ENCODE measurements at places on chromosomes 2 and 18.
A peak's percentile ranks its signal among the peaks of the same experiment; 100 is the strongest.

DNA sequence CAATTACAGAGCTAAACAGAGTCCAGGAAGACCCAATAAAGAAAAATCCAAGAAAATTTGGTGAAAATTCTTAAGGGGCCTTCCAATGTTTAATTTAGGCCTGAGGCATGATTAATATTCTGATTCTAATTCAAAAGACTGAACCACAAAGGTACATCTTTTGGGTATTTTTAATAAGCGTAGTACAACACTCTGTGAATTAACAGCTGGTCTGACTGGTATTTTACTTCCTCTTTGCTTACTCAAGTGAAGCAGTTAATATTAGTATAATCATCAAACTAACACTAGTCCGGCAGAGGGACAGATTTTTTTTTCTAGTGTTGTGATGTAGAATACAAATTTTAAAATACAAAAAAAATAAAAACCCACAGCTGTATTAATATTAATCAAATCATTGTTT lies 652.9 kb downstream of the NR4A2 start:
- DNase-seq = no peak

GRCh38 chr2:130756874-130757668 lies 1.7 kb downstream of the AMER3 start:
- no peak for DNase-seq

- no peak for DNase-seq
Observed at GRCh38 chr2:161134547-161135518, 25.4 kb upstream of the TANK start.

- no peak for DNase-seq
Observed at GRCh38 chr2:10535703-10536102, 87.6 kb upstream of the ODC1 start.

GRCh38 chr2:178413472-178414265 lies 37.3 kb downstream of the PRKRA start:
- peak; percentile 46 for DNase-seq

DNA sequence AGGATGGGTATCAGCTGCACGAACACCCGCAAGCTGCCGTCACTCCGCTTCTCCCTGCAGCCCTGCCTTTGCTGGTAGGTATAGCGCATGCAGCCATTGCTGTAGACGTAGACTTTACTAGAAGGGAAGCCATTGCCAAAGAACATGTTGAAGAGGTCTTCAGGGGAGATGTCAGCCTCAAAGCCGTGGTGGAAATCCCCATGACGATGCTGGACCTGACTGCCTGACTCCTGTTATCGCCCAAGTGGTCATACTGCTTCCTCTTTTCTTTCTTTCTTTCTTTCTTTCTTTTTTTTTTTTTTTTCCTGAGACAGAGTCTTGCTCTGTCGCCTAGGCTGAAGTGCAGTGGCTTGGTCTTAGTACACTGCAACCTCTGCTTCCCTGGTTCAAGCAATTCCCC lies 68.7 kb upstream of the SPRED2 start:
- DNase-seq = no peak

GRCh38 chr2:46876741-46877384 lies 38.7 kb downstream of the MCFD2 start:
- DNase-seq = no peak

- no peak for DNase-seq
Observed at GRCh38 chr2:188609321-188610049, 317.8 kb downstream of the GULP1 start.

DNA sequence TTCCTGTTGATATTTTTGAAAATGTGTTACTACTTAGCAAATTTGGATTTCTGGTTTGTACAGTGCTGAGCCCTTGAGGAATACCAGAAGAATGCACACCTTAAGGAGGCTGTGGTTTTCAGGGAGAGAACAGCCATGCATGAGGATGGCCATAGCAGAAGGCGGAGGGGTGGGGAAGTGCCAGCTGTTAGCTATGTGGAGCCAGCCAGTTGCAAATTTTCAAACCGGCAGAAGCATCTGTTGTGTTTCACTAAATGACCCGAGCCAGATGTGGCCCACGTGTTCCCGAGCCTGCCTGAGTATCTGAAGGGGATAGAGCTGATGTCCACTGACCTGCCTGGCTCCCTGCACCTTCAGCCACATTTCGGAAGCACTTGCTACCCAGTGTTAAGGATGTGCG lies 16.4 kb upstream of the RBM44 start:
- DNase-seq = no peak

DNA sequence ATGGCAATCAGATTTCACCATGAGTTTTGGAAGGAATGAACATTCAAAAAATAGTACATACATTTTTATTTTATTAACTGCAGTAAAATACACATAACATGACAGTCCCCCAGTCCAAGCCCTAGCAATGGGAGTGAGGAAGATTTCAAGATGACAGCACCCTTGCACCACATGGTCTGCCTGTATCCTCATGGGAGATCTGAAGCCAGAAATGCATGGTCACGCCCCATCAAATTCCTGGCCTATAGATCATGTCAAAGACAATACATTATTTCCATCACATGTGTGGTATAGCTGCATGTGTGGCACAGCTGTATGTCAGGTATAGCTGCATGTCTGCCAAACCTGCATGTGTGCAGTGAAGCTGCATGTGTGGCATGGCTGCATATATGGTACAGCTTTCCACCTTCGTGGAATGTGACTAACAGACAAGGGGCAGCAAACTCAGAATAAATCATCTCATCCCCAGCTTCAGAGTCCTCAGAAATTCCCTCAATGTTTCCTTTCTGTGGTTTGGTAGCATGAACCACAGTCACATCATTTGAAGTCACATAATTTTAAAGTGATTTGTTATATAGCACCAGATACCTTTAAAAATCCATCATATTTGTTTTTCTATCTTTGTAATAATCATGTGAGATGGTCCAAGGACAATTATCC lies 518.2 kb upstream of the SOX11 start:
- no peak for DNase-seq

DNA sequence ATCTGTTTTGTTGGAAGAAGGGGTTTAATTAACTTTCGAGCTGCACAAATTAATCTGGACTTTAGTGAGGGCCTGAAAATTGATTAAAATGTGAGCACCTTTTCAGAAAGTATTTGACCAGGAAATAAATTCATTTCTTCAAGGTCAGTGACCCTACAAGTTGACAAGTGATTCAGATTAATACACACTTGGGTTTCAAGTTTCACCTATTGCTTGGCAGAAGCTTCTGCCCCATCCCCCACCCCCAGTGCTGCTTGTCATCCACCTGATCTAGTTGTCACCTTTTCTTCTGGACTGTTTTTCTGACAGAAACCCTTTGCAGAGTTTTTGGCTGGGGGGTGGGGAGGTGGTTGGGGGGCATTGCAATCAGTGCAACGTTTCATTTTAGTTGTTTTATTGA lies 46.2 kb downstream of the RPRM start:
- no peak for DNase-seq

DNA sequence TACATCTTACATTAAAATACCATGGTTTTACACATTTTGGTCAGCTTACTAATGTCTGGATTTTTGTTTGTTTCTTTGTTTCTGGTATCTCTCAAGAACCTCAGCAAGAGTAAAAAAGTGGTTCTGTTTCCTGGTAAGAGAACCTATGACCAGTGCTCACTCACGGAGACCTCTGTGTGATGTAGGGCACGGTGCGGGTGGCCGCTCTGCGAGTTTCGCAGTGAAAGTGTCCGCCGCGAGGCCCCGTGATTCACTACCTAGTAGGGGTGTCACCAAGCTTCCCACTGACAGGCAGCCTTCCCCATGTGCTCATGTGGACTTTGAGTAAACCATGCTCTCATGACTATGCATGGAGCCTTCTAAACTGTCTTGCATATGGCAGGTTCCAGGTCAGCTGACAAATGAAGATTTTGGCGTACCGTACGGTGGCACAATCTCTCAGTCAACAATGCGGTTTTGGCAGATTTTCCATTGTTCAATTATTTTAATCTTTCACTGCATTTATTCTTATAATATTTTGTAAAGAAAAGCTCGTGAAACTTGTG lies 137.3 kb downstream of the DCDC2C start:
- no peak for DNase-seq

GRCh38 chr2:102806250-102806837 lies 44.5 kb downstream of the TMEM182 start:
- DNase-seq = no peak

DNA sequence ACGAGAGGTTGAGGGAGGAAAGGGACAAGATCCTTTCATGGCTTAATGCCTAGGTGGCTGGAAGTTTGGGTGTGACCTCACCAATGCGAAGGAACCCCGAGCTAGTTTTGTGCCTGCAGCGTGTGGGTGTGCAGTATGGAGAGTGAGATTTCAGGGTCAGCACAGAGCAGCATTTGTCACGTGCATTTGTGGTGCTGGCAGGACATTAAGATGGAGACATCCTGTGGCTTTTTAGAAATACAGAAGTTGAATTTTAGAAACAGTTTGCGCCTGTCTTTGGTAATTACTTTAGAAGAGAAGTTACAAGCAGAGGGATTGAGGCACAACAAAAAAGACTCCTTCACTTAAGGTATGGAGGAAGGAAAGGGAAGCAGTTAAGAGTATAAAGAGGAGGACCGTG lies 258.2 kb upstream of the THUMPD2 start:
- no peak for DNase-seq

- no peak for DNase-seq
Observed at GRCh38 chr2:20584399-20585358, 66.2 kb downstream of the HS1BP3 start.

GRCh38 chr2:37870829-37871228 lies 54.3 kb upstream of the RMDN2 start:
- DNase-seq = no peak

- DNase-seq = peak; percentile 27
Observed at GRCh38 chr2:96116879-96117533, 635 bp upstream of the ADRA2B start.

DNA sequence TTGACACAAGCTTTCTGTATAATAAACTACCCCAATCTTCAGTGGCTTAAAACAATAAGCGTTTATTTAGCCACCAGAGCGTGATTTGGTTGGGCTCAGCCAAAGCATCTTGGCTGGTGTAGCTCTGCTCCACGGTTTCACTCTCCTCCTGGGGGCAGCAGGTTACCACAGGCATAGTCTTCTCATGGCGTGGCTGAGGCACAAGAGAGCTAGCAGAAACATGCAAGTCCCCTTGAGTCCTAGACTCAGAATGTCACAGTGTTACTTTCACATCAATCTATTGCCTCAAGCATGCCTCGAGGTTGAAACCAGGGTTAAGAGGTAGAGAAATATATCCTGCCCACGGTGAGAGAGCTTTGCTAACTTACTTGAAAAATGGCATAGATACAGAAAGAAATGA lies 19.9 kb upstream of the SLC9A2 start:
- no peak for DNase-seq

- DNase-seq = no peak
Observed at GRCh38 chr18:76892832-76893231, 70.5 kb downstream of the ZNF236 start.

DNA sequence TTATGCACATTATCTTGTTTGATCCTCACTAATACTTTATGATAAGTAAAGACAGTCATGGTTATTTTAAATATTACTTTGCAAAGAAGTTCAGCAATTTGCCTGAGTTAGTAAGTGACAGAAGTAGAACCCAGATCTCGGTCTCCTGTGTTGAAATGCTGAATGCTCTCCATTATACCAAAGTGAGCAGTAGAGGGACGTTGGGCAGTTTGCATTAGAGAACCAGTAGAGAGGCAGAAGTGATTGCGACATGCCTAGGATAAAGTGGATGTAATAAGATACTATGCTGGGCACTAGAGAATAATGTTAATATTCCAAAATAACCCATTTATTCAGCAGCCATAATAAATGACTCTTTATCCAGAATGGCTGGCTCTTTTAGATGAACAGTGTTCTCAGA lies 201.0 kb downstream of the PMAIP1 start:
- no peak for DNase-seq

GRCh38 chr2:46669996-46670793 lies 190.8 kb downstream of the TMEM247 start:
- DNase-seq = no peak

DNA sequence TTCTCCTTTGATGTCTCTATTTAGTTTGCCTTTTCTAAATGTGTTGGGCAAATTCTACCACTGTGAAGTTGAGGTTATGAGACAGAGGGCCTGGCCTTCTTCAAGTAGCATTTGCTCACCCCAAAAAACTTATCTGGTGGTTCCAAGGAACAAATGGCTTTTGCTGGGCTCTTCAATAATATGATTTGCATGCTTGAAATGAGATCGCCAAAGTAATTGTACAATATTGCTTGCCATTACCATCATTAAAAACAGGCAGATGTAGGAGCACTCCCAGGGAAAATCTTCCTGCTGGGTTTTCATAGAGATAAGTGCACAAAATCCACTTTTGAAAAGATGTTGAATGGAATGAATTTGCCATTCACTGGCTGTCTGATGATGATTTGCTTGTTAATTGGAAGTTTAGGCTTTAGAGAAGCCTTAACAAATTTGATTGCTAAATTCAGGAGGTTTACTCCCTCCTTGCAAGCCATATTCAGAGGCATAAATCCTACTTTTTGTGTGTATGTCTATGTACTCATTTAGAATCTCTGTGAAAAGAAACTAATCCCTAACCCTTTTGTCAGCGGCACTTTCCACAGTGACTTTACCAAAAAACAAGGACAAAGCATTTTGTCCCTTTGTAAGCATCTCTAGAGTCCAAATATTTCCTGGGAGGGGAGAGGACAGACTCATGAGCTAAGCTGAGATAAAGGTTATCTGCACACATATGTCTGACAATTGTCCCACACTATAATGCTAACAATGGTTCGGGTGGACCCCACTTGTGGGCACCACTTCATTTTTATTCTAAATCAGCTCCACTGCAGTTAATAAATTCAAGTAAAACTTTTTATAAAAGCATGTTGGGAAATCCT lies 240.8 kb upstream of the PIK3C3 start:
- no peak for DNase-seq

GRCh38 chr2:42787788-42788477 lies 4.5 kb downstream of the HAAO start:
- no peak for DNase-seq

GRCh38 chr2:190441564-190441963 lies 33.4 kb downstream of the MFSD6 start:
- DNase-seq = no peak

DNA sequence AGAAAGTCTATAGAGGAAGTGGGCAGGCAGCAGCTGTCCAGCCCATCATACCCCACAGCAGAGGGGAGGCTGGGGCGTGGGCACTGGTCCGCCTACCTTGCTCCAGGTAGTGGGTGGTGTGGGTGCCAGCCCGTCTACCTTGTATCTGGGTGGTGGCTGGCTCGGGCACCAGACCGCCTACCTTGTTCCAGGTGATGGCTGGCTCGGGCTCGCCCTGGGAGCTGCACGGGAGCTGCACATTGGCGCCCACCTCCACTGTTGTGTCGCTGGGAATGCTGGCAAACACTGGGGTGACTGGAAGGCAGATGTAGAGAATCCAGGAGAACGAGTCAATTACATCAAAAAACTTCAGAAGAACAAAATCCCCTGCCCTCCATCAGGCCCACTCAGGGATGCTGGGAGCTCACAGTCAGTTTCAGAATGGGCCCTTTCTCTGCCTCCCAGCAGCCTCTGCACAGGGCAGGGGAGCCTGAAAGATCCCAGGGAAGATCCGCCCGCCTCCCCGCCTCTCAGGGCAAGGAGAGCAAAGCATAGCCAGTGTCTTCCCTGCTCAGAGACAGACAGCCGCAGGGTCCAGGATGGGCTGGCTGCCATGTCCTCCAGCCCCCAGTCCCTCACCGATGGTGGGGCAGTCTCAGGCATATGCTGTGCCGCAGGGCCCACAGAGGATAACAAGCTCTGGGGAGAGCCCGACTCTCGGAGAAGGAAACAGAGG lies 82.3 kb downstream of the PXDN start:
- no peak for DNase-seq
